ENCODE measurements at places on chromosomes 2 and 18.

DNA sequence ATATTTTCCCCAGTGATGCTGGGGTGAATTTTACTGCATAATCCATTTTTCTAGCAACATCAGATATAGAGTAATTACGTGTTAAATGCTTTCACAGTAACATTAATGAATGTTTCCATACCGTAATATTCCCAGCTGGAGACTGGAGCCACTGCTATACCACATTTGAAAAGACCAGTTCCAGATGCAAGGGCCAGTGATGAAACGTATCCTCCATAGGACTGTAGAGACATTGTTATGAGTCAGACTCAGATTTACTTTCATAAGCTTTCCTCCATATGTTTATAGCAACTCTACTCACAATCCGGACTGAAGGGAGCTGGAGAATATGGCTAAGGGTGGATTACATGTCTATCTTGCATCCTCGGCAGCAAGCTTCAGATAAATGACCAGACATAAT lies 22.7 kb upstream of the GCG start:
- DNase-seq = no peak

DNA sequence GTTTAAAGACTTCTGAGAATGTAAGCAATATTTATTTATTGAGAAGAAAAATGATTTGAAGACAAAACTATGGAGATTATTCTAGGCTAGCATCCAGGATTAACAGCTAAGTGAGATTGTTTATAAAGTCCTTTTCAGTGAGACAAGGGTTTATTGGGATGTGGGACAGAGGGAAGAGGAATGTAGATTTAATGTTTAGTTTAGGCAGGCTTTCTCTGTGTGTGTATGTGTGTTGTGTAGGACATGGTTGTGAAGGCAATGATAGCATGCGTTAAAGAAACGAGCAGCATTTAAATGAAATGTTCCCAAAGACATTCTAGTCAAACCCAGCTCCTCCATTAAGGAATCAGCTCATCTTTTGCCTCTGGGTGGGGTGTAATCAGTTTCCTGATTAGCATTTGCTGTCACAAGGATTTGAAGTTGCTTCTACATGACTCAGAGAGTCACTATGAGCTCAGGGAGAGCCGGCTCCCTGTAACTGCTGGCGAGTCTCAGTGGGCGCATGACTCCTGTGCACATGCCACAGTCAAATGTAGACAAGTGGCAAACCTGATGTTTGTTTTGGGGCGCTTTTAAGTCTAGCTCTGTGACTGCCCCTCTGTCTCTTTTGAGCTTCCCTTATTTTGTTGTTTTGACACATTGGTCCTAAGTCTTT lies 442.2 kb upstream of the CELF4 start:
- DNase-seq = no peak

- no peak for DNase-seq
Measured at GRCh38 chr18:1438458-1438910, 533.8 kb downstream of the ADCYAP1 start.

- DNase-seq = no peak
Measured at GRCh38 chr18:45373286-45373880, 241.9 kb upstream of the SLC14A2 start.

DNA sequence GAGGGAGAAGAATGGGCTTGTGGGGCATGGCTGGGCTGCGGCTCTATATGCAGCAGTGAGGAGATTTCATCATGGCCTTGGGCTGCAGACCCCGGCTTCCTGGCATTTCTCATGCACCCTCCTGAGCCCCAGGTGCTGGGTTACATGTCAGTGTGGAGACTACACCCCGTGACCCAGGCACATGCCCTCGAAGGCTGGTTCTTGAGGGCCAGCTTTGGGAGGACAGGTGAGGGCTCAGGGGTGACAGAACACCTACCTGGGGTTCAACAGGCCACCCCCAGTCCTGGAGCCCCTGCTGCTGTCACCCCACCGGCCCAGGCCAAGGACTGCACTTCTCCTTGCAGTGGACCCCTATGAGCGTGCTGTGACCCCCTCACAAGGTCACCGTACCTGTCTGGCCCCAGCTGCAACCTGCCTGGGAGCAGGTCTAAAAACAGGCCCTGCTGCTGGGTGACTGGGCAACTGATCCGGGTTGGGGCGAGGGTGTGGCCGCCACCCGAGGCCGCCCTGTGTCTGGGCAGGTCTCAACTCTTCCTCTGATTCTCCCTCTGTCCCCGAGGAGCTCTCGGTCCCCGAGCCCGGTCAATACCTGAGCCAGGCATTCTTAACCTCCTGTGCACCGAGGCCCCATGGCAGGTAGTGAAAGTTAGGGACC lies 94.8 kb upstream of the OTOS start:
- DNase-seq = no peak

- DNase-seq = no peak
Measured at GRCh38 chr2:230891509-230891908, 26.8 kb downstream of the ITM2C start.

DNA sequence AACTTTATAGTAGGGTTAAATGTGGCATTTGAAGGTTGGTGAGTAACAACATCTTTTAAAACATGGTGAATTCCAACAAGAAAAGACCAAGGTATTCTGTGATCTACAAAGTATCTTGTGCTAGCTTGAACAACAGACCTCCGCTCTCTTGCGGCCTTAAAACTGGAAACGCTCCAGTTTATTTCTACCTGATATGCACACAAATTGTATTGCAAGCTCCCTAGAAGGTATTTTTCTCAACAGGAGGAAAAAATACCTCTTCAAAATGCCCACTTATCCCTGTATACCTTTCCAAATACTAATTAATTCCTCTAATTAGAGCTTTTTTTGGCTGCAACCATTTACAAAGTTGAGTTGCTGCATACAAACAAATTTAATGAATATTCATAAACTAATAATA lies 69.5 kb downstream of the KCNH7 start:
- DNase-seq = no peak

GRCh38 chr2:57809230-57809629 lies 237.4 kb upstream of the VRK2 start:
- no peak for DNase-seq

- DNase-seq = no peak
Measured at GRCh38 chr18:37343542-37343851, 222.1 kb downstream of the CELF4 start.

- no peak for DNase-seq
Measured at GRCh38 chr2:241413929-241414580, 58.0 kb downstream of the FARP2 start.

- no peak for DNase-seq
Measured at GRCh38 chr18:11885278-11885947, 22.7 kb downstream of the MPPE1 start.

DNA sequence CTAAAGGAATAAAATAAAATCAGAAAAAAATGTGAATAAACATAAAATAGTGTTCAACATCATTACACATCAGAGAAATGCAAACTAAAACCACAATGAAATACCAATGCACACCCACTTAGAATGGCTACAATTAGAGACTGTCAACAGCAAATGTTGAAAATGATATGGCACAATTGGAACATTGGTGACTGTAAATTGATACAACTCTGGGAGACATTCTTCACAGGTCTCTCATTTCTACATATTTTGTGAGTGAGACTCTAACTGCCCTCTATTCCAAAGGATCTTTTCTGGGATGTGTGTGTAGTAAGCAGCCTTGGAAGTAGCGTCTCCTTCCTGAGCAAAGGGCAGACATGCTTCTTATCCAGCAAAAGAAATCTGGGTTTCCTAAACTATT lies 323.0 kb downstream of the FBXO15 start:
- no peak for DNase-seq

DNA sequence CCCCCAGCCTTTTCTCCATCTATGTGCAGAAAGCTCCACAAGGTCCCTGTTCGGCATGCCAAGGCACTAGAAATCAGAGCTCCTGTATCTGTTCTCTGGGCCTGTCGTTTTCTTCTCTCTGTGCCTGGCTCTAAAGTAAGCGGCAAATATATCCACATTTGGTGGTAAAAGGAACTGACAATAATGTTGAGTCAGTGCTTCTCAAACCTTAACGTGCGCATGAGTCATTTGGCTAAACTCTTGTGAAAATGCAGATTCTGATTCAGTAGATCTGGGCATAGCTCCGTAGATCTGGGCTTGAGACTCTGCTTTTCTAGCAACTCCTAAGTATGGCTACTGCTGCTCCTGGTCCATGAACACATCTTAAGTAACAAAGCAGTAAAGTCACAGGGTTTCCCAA lies 16.5 kb upstream of the ACSL3 start:
- DNase-seq = no peak

DNA sequence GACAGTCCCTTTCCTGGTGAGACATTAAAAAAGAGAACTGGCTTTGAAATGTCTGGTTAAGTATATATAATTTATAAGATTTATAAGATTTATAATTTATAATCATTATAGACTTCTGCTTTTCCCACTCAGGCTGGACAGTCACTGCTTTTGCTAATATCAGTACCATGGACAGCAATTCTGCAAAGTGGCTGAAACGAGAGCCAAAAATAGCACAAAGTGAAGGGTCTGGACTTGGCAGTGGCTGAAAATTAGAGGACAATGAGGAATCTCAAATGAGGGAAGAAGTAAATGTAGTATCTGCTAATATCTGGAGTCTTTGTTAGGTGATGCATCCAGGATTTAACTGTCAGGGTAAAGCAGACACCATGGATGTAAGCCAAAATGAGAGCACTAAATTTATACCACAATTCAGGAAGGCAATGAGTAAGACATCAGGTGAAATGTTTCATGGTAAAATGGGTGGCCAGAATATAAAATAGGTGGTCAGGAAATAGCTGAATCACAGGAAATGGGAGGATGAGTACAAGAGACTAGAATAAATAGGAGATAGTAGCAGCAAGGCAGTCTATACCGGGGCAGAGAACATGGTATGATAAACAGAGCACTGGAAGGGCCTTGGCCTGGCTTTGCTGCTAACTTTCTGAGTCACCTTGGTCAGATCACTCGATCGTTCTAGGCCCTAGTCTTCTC lies 39.6 kb upstream of the BOD1L2 start:
- no peak for DNase-seq

DNA sequence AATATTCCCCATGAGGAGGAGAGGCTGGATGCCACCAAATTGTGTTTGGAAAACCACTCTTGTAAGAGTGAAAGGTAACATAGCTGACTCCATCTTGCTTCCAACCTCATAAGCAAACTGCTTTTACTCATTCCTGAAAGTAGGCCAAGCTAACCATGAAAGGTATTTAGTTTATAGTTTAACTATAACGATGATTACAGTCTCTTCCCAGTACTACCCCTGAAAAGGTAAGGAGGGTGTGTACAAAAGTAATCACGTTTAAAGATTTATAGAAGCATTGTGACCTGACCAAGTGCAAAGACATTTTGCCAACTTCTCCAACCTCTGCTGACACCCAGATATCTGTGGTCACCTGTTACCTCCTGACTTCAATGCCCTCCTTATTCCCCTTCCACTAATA lies 122.6 kb downstream of the CD8B2 start:
- DNase-seq = no peak

DNA sequence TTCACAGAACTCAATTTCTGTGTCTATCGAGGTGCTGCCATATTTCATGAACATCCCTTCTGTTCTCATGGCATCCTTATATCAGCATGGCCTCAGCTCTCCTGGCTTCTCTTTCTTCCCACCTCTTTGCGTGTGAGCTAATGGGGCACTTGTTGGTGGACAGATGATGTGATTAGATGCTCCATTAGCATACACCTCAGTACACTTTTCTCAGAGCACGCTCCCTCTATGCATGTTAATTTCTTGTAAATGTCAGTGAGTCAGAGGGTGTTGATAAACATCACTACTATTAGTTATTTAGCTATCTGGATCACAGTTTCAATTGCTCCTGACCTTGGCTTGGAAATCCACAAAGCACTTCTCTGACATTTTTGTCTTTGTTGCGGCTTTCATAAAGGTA lies 159.4 kb downstream of the CD8B2 start:
- DNase-seq = no peak

DNA sequence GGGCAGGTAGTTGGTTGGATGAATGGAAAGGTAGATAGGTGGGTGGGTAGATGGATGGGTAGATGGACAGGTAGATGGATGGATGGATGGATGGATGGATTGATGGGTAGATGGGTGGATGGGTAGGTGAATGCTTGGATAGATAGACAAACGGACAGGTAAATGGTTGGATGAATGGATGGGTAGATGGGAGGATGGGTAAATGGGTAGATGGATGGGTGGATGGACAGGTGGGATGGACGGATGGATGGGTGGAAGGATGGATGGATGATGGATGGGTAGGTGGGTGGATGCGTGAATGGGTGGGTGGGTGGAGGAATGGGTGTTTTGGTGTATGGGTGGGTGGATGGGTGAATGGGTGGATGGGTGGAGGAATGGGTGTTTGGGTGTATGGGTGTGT lies 50.1 kb upstream of the ASAP2 start:
- no peak for DNase-seq

DNA sequence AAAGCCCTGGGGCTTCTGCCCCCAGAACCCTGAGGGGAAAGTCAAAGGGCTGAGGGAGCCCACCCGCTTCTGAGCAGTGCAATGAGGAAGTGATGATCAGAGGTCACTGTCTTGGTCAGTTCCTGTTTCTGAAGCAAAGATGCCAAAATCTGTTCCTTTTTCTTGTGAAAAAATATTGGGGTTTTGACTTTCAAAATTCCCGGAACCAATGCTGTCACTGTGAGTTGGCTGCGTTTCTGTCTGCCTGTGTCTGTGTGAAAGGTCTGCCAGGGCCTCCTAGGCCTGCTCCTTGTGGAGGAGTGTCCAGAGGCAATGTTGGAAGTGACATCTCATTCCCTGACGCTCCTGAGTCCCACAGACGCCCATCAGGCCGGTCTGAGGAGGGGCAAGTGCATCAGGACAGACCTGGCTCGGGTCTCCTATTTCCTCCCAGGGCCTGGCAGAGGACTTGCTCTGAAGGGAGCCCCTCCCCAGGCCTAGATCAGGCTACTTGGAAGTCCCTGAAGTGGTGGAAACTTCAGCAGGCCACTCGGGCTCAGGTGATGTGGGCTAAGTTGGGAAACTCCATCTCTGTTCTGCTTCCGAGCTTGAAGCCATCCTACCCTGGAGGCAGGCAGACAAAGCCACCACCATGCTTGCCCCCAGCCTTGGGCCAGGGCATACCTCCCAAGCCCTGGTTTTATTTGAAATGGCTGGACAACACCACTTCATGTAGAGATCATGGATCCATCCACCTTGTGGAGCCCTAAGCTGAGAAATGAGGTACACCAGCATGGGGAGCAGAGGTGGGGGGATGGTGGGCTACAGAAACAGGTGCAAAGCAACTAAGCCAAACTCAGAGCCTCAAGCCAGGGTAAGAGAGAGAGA lies 51.0 kb downstream of the PKDCC start:
- DNase-seq = no peak

GRCh38 chr2:25711675-25712354 lies 38.4 kb upstream of the DTNB start:
- no peak for DNase-seq

- DNase-seq = no peak
Measured at GRCh38 chr2:232477751-232478510, 9.7 kb downstream of the ECEL1 start.

DNA sequence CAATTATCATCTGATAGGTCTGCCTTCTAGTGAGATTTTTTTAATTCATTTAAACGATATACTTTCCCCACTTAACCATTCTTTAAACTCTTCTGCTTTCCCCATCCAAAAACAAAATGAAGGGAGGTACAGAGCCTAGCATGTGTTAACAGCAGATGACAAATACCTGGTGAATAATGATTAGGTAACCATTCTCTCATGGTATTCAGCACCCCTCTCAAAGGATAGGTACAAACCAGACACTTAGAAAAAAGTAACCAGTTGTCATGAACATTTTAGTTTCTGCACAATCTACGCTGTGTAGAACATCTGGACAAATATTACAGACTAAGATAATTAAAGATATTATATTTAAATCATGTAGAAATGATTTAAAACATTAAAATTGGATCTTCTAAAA lies 56.3 kb downstream of the DNAH7 start:
- DNase-seq = no peak

GRCh38 chr2:177692783-177693269 lies 300.3 kb downstream of the AGPS start:
- DNase-seq = no peak

GRCh38 chr2:127183771-127184170 lies 36.3 kb downstream of the CYP27C1 start:
- DNase-seq = no peak
